ENCODE measurements at places on chromosomes 1 and 21. TPM values are rescaled to one million over a fixed set of nuclear protein-coding genes. Genes with fewer than 3 reads are reported as not detected.

GRCh38 chr1:12203216-12204007 lies 26.4 kb upstream of the VPS13D start:
- H3K4me1 ChIP-seq, result no peaks in the 10 kb centered on the region
- no peak overlapping the region for H3K4me3 ChIP-seq
- H3K27ac ChIP-seq, result no peak overlapping the region
- no peaks in the 10 kb centered on the region for H3K36me3 ChIP-seq
- H3K27me3 ChIP-seq, result no peaks in the 10 kb centered on the region
- DNase-seq, result no peak

- H3K36me3 ChIP-seq, result no peaks in the 10 kb centered on the region
- no peaks in the 10 kb centered on the region for H3K4me1 ChIP-seq
- no peak overlapping the region for H3K27ac ChIP-seq
- H3K27me3 ChIP-seq, result no peaks in the 10 kb centered on the region
- DNase-seq, result no peak
Measured at GRCh38 chr1:1165900-1166421, 7.7 kb upstream of the TTLL10 start.

DNA sequence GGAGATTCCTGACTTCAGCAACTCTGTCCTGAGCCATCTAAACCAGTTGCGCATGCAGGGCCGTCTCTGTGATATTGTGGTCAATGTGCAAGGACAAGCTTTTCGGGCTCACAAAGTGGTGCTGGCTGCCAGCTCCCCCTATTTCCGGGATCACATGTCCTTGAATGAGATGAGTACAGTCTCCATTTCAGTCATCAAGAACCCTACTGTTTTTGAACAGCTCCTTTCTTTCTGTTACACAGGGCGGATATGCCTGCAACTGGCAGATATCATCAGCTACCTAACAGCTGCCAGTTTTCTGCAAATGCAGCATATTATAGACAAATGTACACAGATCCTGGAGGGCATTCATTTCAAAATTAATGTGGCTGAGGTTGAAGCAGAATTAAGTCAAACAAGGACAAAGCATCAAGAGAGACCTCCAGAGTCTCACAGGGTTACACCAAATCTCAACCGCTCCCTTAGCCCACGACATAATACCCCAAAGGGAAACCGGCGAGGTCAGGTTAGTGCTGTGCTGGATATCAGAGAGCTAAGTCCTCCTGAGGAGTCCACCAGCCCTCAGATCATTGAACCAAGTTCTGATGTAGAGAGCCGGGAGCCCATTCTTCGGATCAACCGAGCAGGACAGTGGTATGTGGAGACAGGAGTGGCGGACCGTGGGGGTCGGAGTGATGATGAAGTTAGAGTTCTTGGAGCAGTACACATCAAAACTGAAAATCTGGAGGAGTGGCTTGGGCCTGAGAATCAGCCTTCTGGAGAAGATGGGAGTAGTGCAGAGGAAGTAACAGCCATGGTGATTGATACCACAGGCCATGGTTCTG lies 2.3 kb downstream of the ZBTB37 start:
- H3K27ac ChIP-seq, result no peak overlapping the region
- H3K4me3 ChIP-seq, result no peak overlapping the region
- H3K4me1 ChIP-seq, result no peaks in the 10 kb centered on the region
- no peak for DNase-seq
- no peaks in the 10 kb centered on the region for H3K27me3 ChIP-seq

GRCh38 chr1:59132295-59132694 lies 164.6 kb upstream of the FGGY start:
- no peak for DNase-seq
- no peak overlapping the region for H3K4me3 ChIP-seq
- H3K27ac ChIP-seq, result no peak overlapping the region
- H3K4me1 ChIP-seq, result no peaks in the 10 kb centered on the region
- no peaks in the 10 kb centered on the region for H3K27me3 ChIP-seq

DNA sequence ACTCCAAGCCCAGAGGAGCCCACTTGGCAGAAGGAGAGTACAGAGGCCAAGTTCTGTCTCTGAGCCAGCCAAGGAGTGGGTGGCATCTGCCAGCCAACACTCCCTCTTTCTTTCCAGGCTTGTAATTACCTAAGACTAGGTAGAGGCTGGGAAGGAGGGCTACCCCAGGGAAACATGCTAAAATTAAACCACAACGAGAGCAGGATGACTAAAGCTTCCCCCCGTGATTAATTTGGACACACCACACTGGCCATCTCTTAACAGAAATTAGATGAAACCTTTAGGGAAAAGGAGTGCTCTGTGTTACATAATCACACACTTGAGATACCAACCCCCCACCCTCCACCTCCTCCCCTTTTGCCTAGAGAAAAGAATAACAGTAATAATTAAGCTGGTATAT lies 102.1 kb upstream of the ZC3H12A start:
- H3K36me3 ChIP-seq, result no peaks in the 10 kb centered on the region
- H3K27me3 ChIP-seq, result no peaks in the 10 kb centered on the region
- no peak overlapping the region for H3K4me3 ChIP-seq
- DNase-seq, result no peak
- no peaks in the 10 kb centered on the region for H3K4me1 ChIP-seq

DNA sequence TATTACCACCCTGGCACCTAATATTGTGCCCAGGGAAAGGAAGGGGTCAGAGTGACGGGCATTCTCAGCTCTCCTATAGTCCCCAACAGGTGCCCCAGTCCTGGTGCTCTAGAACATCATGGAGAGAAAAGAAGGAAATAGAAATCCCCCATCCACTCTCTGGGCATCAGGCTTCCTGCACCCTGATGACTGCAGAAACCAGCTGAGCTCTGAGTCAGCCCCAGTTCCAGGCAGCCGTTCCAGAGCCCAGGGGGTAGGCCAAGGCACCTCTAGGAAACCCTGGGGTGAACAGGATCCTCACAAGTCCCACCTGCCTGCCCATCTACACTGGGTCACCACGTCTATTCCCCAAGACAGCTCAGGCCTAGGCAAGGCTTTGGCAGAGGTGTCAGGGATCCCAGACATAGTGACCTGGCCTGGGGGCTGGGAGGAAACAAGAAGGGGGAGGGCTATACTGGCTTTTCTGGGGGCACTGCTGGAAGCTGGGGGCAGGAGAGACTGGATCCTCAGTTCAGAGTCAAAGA lies 709 bp downstream of the NECTIN4 start:
- H3K36me3 ChIP-seq, result no peaks in the 10 kb centered on the region
- H3K27me3 ChIP-seq, result no peaks in the 10 kb centered on the region
- DNase-seq, result no peak
- no peak overlapping the region for H3K4me3 ChIP-seq

DNA sequence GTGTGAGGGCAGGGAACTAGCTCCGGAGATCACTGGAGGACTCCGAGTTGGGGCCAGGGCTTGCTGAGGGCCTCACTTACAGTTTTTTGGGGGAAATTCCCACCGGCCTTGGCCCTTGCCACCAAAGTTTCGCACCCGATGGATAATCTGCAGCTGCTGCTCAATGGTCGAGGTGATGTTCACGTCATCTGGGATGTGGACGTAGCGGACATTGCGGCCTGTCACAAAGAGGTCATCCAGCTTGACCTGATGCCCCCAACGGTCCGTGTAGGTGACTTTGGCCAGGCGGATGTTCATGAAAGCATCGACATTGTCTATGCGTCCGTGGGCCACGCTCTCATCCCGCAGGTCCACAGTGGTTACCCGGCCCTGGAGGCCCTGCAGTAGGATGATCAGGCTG lies 4.0 kb downstream of the LSM10 start:
- no peak for DNase-seq
- H3K4me1 ChIP-seq, result peaks cover 8% of the 10 kb centered on the region
- H3K36me3 ChIP-seq, result no peaks in the 10 kb centered on the region
- H3K27ac ChIP-seq, result no peak overlapping the region

Gene FMO2
- total RNA-seq, result 46.8 TPM

Gene FAM72C
- not detected for total RNA-seq

Gene MOB3C
- 6.9 TPM for total RNA-seq

Gene METTL25B
- 17.6 TPM for total RNA-seq
